ENCODE measurements at places on chromosomes 7 and 10. TPM values are rescaled to one million over a fixed set of nuclear protein-coding genes. Genes with fewer than 3 reads are reported as not detected.

The MARVELD1 gene
- 12.1 TPM for total RNA-seq

The DNMBP gene
- total RNA-seq, result 12.9 TPM

The FUOM gene
- total RNA-seq, result 15.0 TPM

The MEOX2 gene
- total RNA-seq, result 0.50 TPM

The CALML5 gene
- total RNA-seq, result not detected

The PRSS37 gene
- total RNA-seq, result not detected

The DPYSL4 gene
- total RNA-seq, result 0.26 TPM

The ARL4A gene
- 31.6 TPM for total RNA-seq

The BHLHA15 gene
- 0.33 TPM for total RNA-seq

The OGDHL gene
- total RNA-seq, result under 0.01 TPM

The AKAP9 gene
- total RNA-seq, result 30.8 TPM

The TLX1 gene
- total RNA-seq, result not detected

The AGR2 gene
- not detected for total RNA-seq

The TMEM139 gene
- total RNA-seq, result not detected

The PTN gene
- total RNA-seq, result 13.9 TPM

The CYP2E1 gene
- total RNA-seq, result 0.50 TPM

The CHST3 gene
- 29.9 TPM for total RNA-seq

The ZNF804B gene
- total RNA-seq, result not detected

The TLL2 gene
- total RNA-seq, result 0.17 TPM

The MXI1 gene
- total RNA-seq, result 52.4 TPM

The MOGAT3 gene
- total RNA-seq, result not detected

The VAX1 gene
- total RNA-seq, result not detected

The GPRIN2 gene
- not detected for total RNA-seq

The GPR37 gene
- total RNA-seq, result 20.6 TPM

The STRIP2 gene
- 10.9 TPM for total RNA-seq

The ELN gene
- total RNA-seq, result 2.1 TPM

The FFAR4 gene
- not detected for total RNA-seq

The SPDYE11 gene
- not detected for total RNA-seq

Data from fibroblast of lung (primary cell).